Right renal pelvis (tissue), 4 donors: ENCODE measurements at places on chromosomes 3 and 15.

DNA sequence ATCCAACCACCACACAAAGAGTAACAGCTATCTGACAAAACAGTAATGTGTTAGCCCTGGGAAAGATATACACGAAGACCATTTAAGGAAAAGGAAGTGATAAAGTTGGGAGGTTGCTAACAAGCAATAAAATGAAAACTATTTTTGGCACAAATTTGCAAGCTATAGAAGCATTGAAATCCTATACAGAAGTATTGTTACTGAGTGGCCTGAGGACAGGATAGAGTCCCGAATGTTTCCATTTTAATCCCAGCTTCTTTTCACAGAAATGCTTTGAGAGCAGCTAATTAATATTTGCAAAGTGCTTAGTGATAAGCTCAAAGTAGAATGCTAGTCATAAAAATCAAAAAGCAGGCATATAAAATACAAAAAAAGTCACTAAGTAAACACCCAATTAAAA is 51.5 kb downstream of the RAD18 start:
- no peak for DNase-seq

DNA sequence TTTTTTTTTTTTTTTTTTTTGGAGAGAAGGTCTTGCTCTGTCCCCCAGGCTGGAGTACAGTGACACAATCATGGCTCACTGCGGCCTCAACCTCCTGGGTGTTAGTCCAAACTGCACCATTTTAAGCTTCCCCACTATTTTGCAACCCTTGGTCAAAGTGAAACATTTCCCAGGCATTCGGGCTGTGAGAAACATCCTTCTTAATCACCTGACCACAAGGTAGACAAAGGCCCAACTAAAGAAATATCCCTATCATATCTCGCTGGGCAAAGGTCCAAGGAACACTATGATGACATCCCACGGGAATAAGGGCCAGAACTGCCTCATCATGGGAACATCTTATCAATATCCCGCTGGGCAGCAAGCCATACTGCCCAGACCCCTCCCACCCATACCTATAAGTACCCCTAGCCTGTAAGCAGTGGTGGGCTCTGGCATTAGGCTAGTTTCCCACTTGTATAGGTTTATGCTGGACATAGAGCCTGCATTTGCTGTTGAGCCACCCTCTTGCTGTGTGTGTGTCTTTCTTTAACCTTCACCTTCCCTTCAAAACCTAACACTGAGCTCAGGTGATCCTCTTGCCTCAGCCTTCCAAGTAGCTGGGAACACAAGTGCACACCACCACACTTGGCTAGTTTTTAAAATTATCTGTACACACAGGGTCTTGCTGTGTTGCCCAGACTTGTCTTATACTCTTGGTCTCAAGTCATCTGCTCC is 95.2 kb downstream of the SEMA5B start:
- no peak for DNase-seq

DNA sequence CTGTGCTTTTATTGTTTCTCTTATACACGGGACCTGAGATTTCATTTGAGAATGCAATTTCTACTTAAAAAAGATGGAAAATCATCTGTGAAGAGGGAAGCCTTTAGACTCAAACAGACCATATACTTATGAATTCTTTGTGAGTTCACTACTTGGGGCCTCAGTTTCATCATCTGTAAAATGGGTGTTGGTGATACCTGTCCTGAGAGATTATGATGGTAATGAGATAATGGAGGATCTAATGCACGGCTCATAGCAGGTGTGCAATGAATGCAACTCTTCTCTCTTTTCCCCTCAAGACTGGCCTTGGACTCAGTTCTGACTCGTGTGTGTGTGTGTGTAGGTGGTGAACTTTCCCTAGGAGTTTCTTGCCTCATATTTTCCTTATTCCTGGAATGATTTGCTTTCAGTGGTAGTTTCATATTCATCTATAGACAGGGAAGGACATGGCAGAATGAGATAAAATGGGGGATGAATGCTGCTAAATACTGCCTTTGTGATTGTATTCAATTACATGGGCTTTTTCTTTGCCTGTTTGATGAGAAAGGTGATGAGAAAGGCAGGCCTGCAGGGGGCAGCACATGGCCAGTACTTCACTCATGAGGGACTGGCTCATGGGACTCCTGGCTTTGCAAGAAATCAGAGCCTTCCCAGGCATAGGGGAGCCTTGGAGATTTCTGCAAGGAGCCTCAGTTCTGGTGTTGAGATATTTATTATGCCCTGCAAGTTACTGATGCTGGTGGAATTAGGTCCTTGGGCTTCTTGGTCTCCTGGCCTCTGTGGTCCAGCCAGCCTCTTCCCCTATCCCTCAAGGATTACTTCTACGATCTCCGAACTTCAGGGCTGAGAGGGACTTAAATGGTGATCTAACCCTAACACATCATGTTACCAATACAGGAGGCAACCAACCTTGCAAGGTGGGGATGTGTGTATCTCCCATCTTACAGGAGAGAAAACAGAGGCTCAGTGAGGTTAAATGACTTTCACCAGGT is 70.7 kb downstream of the RPLP1 start:
- DNase-seq, result peak; percentile 66

GRCh38 chr15:64990168-64990470 is 405 bp upstream of the SPG21 start:
- DNase-seq, result no peak

- DNase-seq, result no peak
Measured at GRCh38 chr3:101243285-101244211, 76.8 kb downstream of the IMPG2 start.

- no peak for DNase-seq
Measured at GRCh38 chr3:43372809-43373559, 86.6 kb downstream of the SNRK start.

DNA sequence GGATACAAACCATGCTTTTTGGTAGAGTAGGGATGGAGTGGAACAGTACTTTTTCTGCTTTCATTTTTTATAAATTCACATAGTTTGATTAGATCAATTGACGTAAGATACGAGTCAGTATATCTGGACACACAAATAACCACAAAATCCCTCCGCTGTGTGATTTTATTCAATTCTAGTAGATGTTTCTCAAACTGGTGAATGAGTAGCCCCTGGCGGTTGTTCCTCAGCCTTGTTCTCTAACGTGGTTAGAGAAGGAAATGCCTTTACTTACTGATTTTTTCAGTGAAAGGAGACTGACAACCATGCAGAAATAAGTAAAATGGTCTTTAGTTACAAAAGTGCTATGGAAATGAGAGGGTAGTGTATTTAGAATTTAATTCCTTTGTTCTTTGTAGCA is 161.0 kb downstream of the TCF12 start:
- no peak for DNase-seq

DNA sequence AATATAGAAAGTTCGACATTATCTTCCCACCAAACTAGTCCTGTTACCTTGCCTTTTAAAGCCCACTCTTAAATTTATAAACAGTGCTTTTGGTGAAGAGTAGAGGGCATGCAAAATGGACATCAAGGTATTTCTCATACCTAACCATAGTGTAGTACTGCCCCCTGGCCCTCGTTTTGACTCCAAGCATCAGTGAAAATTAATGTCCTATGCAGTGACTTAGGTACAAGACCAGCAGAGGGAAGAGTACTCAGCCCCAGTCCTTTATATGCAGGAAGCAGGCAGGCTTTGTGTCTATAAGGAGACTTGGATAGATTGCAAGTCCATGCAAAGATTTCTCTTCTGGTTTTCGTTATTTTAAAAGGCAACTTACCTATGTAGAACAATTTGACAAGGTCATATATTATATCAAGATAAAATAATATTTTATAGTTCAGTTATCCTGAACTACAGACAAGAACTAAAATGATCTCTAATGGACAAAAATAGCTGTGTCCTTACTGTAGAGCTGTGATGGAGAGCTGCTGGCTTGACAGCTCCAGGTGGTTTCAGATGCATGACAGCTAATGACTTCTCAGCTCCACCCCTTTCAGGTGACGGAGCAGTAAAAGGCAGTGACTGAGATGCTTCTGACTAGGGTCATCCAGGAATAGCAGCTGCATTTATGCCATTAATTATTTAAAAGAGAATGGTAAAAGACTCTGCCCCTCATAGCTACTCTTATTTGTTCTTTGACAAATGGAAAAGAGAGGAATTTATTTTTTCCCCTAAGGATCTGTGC is 646.1 kb downstream of the SQOR start:
- DNase-seq, result no peak

DNA sequence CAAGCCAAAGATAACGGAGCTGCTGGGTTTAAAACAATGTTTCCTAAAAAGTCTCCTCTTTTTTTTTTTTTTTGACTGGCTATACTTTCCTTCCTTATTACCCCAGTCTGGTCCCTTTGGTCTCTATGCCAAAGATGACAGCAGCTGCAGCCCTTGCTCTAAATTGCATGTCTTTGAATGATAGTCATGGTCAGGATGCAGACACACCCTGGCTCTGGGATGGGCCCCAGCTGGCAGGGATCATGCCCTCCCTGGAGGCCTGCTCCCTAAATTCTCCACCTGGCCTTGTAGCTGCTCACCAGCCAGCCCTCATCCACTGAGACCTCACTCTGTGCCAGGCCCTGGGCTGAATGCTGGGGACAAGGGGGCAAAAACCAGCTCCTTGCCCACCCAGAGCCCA is 95.8 kb downstream of the MESD start:
- no peak for DNase-seq

DNA sequence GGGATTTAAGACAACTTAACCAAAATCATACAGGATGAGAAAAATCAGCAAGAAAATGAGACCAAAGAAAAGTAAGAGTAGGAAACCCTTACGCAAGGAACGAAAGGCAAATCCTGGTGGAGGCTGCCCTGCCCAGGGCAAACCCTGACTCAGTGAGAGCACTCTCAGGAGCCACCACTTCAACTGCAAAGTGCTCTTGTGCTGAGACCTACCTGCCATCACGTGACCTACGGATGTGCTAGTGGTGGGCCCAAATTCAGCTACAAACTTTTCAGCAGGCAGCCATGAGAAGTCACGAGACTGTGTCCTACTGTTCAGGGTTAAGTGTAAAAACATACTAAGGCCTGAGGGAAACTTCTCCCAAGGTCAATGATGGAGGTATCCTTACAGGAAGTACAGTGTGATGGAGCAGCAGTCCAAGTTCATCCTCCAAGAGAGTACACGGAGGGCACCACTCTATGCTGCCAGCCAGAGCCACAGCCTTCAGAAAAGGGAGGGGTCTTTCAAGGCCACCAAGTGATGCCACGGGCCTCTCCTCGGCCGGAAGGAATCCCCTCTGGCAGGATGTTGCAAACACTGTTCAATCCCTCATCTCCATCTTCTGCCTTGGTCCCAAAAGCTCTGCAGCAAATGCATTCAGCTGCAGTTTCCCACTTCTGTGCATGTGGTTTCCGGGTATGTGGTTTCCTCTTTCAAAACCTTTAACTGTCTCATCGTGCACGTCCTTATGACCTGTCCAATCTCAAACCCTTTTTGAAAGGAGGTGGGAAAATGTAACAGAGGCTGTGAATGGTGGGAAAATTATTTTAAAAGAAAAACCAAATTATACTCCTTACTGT is 9.5 kb downstream of the CHSY1 start:
- DNase-seq, result no peak
